ENCODE measurements at places on chromosomes 5 and 9.
A peak's percentile ranks its signal among the peaks of the same experiment; 100 is the strongest.

GRCh38 chr5:100790170-100790665, 112.9 kb downstream of the ST8SIA4 start:
- DNase-seq = no peak

GRCh38 chr9:3957306-3957705, 342.6 kb downstream of the GLIS3 start:
- no peak for DNase-seq

DNA sequence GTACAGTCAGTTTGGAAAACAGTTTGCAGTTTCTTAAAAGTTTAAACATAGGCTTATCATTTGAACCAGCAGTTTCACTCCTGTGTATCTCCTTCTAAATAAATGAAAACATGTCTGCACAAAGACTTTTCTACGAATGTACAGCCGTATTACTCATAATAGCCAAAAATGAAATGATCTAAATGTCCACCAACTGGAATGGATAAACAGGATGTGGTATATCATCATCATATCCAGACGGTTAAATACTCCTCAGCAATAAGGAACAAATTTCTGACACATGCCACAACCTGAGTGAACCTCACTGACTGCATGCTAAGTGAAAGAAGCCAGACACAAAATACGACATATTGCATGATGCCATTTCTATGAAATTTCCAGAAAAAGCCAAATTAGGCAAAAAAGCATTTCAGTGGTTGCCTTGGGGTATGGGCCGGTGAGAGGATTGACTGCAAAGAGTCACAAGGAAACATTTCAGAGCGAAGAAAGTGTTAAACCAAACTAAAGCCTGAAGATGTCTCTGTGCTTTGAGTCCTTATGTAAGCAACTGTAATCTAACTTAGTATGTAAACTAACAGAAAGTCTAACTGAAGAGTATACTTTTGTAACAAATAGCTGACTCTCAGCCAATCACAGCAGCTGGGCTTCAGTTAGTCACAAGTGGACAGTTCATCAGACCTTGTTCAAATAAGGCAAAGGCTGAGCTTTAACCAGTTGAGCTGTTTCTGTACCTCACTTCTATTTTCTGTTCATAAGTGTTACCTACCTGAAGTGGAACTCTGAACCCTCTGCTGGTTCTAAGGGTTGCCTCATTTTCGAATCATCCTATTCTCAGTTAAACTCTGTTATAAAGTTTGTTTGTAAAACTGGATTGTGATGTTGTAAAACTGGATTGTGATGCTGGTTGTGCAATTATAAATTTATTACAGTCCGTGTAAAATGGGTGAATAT, 65.2 kb downstream of the TRIO start:
- DNase-seq = no peak

DNA sequence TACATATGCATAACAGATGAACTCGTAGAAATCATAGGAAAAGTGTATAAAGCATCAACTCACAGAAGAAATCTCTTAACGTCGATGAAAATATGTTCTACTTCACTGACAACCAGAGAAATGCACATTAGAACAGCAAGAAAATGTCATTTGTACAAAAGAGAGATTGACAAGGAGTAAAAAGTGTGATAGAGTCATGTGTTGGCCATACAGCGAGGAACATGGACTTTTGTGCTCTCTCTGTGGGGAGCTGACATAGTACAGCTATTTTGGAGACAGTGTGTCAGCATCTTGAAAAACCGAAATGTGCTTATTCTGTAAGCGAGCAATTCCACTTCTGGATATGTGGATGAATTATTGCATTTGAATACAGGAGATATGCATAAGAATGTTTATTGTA, 477.9 kb downstream of the ICE1 start:
- DNase-seq = no peak

DNA sequence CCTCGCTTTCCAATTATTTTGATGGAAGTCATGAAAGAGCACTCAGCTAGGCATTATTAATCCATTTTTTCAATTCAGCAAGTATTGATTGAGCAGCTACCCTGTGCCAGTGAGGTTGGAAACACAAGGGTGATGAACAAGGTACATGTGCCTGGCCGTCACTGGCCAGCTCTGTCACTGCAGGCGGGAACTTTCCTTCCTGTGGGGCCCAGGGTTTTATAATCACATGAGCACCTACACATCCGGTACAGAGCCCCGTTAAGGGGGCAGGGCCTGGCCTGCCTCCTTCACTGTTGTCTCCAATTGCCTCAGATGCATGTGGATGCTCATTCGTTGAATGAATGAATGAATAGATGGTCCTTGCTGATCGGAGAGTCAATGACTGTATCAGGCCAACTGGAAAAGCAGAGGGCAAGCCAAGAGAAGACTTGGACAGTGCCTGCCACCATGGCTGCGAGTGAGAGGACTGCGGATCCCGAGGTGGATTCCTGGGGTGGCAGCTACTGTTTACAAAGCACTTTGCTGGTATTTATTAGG, 55.9 kb upstream of the KCNMB1 start:
- DNase-seq = peak; percentile 52

DNA sequence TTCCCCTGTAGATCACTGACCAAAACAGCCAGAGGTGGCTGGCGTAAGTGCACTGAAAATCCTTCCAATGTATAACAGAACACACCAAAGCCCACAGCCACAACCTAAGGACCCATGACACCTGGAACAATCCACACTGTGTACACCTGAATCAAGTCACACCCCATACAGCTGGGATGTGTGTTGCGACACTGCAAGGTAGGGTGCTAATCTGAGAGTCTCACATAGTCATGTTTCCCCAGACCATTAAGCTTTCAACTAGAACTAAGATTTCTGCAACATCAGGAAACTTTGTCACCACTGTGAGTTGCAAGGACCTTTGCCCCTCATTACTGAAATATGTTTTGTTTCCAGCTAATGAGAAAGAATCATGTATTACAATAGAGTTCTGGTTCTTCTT, 59.4 kb downstream of the MED27 start:
- no peak for DNase-seq

DNA sequence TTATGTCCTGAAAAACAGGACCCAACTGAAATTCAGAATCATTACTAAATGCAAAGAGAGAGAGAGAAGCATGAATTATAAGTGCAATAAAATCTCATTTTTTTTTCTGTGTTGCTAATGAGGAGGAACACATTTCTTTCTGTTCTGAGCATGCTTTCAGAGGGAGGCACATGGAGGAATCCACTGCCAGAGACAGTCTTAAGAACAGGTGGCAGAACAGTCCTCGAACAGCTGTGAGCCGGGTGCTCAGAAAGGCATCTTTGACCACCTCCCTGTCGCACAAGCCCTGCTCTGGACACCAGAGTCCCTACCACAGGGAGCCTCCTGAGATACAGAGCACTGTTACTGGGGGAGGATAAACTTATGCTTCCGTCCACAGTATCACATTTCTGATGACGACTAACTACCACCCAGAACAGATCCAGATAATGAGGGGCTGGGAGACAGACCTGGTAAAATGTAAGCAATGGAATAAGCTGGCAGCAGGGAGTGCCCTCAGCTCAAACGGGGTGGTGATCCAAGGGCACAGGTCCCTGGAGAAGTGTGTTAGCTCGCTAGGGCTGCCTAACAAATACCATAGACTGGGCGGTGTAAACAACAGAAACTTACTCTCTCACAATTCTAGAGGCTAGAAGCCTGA, 134.0 kb downstream of the SLC1A3 start:
- DNase-seq = no peak

GRCh38 chr9:6214434-6214833, 1.2 kb upstream of the IL33 start:
- no peak for DNase-seq

Measured in lower leg skin (tissue), 4 donors.